Heart right ventricle (tissue), 16 donors: ENCODE measurements at places on chromosomes 3 and 15. TPM values are rescaled to one million over a fixed set of nuclear protein-coding genes. Genes with fewer than 3 reads are reported as not detected.

- DNase-seq = no peak
Observed at GRCh38 chr3:23479026-23479425, 275.9 kb downstream of the UBE2E2 start.

- DNase-seq = peak; percentile 28
Observed at GRCh38 chr3:50807266-50807665, 132.5 kb downstream of the DOCK3 start.

GRCh38 chr3:61637088-61638051, 76.0 kb downstream of the PTPRG start:
- peak; percentile 19 for DNase-seq

DNA sequence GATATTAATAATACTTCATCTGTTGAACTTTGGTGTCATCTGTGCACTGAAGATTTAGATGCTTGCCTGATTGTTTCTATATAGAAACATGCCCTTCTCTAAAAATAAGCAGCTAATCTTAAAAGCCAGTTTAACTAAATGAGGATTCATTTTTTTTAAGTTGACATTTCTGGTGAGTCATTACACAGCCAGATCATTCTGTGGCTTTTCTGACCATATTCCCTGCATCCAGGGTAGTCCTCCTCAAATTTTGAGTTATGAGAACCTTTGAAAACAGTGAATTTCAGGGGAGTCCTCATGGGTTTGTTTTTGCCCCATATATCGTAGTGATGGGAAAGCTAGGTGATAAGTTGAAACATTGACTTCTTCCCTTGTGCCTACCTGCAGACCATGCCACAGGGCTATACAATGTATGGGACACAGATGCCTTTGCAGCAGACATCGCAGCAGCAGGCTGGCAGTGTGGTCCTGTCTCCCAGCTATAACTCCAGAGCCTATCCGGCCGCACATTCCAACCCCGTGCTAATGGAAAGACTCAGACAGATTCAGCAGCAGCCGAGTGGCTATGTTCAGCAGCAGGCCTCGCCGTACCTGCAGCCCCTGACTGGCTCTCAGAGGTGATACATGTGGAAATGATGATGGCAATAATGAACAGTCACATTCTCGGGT, 26.5 kb upstream of the P2RY12 start:
- DNase-seq = no peak

GRCh38 chr3:137121704-137122314, 164.0 kb downstream of the IL20RB start:
- DNase-seq = no peak

PLA2G4B gene
- 6.7 TPM for total RNA-seq

KLHL40 gene
- total RNA-seq = 1.6 TPM

GRCh38 chr3:151085889-151086483, 522 bp downstream of the MED12L start:
- DNase-seq = peak; percentile 15
